Cardiac septum (tissue), 1 donor: ENCODE measurements at places on chromosomes 4 and X. TPM values are rescaled to one million over a fixed set of nuclear protein-coding genes. Genes with fewer than 3 reads are reported as not detected.

DNA sequence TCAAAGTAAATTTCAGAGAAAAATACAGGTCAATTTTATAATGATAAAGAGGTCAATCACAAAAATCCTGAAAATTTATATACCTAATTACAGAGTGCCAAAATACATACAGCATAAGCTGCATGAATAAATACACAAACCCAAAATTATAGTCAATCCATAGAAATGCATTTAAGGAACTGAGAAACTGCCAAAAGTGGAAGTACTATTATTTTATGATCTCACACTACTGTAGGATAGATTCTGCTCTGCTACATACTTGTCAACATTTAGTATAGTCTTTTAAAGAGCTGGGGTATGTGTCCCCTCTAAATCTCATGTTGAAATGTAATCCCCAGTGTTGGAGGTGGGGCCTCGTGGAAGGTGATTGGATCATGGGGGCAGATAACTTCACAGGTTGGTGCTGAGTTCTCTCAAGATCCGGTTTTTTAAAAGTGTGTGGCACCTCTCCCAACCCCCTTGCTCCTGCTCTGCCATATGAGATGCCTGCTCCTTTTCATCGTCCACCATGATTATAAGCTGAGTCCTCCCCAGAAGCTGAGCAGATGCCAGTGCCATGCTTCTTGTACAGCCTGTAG is 31.8 kb downstream of the CHIC2 start:
- DNase-seq, result no peak

GRCh38 chr4:14888790-14889572 is 113.3 kb upstream of the CPEB2 start:
- DNase-seq, result no peak

The TRPC5OS gene
- not detected for total RNA-seq

DNA sequence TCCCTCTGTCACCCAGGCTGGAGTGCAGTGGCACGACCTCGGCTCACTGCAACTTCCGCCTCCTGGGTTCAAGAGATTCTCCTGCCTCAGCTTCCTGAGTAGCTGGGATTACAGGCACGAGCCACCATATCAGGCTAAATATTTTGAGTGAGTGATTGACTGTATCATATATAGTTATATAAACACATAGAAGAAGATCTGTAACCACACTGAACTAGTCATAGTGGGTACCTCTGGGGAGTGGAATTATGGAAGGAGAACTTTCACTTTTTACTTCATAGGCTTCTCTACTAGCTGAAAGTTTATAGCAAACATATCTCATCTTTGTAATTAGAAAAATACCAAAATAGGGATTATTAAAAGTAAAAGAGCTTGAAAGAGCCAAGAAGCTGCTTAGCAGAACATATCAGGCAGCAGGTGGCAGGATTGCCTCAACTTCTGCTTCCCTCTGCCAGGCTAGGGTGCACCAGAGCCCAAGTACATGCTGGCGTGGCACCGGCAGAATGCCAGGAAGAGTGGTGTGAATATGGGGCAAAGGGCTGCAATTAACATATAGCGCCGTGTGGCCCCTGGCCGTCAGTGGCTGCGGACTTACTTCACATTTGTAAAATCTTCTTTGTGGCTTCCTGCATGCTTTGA is 39.5 kb upstream of the CD40LG start:
- no peak for DNase-seq

DNA sequence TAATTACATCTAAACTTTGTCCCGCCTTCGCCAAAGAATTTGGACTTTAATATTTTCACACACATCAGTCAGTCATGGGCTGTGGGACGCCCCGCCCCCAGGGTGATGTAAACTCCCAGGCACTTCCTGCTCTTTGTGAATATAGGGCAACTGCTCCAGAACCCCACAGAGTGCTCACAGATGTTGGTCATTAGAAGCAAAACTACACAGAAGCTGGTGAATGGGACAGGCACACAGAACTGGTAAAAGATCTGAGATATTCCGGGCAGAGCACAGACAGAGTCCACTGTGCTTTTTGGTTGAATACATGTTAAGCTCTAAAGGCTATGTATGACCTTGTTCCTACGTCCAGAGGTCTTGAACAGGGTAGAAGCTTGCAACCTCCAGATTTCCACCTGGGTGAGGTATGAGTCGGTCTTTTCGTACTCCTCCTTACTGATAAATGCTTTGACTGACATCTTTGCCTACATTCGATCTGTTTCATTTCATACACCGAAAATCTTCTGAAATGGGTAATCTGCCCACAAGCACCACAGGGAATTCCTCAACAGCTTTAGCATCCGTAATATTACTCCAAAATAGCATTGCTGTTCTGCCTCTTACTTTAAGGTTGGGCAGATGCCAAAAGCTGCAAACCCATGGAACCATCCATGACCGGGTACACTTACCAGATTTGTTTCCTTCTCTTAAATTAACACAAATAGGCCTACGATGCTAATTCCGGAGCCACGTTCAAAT is 144.6 kb downstream of the AMELX start:
- no peak for DNase-seq

DNA sequence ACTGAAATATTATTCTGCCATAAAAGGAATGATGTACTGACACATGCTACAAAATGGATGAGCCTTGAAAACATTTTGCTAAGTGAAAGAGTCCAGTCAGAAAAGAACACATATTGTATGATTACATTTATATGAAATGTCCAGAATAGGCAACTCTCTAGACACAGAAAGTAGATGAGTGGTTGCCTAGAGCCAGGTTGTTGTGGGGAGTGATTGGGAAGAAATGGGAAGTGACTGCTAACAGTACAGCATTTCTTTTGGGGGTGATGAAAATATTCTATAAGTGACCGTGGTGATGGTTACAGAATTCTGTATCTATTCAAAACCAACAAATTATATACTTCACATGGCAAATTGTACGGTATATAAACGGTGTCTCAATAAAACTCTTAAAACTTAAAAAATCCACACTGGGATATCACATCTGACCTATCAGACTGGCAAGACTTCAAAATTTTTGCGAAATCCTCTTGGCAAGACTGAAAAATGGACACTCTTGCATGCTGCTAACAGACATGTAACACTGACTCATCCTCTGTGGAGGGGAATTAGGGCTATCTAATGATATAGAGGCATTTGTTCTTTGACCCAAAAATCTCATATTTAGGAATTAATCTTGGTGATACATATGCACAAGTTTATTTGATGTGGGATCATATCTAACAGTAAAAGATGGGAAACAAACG is 71.8 kb downstream of the FAM13A start:
- DNase-seq, result no peak
